ENCODE measurements at places on chromosomes 1 and 21. TPM values are rescaled to one million over a fixed set of nuclear protein-coding genes. Genes with fewer than 3 reads are reported as not detected.

The IPO9 gene
- total RNA-seq: 47.9 TPM

GRCh38 chr1:177790566-177790965 lies 179.3 kb downstream of the SEC16B start:
- no peak for DNase-seq
- H3K4me3 ChIP-seq: no peak overlapping the region
- H3K27me3 ChIP-seq: no peaks in the 10 kb centered on the region
- H3K27ac ChIP-seq: no peak overlapping the region
- no peaks in the 10 kb centered on the region for H3K36me3 ChIP-seq

DNA sequence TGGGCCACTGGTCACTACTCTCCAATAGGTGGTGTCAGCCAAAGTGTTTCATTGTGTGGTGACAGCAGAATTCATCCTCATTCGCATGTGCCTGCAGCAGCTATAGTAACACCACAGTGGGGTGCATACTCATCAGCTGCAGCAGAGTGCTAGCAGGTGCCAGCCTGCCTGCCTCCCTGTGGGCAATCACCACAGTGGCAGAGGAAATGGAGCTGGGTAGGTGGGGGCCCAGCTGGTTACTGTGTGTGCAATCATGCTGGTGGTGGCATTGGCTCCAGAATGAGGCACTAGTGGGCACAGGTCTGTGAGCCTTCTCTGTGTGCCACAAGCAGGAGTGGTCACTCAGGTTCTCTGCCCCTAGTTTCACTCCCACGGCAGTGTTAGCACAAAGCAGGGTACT lies 579.2 kb downstream of the PTPRC start:
- peaks cover 3% of the 10 kb centered on the region for H3K4me1 ChIP-seq
- H3K36me3 ChIP-seq: no peaks in the 10 kb centered on the region
- H3K27ac ChIP-seq: no peak overlapping the region
- no peak for DNase-seq
- H3K27me3 ChIP-seq: no peaks in the 10 kb centered on the region

DNA sequence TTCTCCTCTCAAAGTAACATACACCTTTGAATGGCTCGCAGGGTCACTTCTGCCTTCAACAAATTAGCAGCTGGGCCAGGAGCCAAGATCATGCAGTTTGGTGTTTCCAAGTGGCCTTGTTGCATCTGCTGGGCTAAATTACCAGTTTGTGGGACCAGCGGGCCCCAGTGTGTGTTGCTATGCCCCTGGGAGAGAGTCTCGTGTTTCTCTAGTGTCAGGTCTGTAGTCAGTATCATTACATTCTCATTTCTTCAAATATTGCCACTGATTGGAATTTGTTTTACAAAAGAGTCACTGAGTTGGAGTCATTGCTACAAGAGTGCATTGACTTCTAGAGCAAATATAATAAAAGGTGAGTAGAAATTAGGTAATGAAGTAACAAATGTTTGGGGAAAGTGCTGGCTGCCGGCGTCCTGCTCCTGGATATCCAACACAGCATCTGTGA lies 35.5 kb downstream of the RHOU start:
- no peak overlapping the region for H3K27ac ChIP-seq
- H3K4me3 ChIP-seq: no peak overlapping the region
- peaks cover 14% of the 10 kb centered on the region for H3K4me1 ChIP-seq
- H3K27me3 ChIP-seq: peaks cover 5% of the 10 kb centered on the region
- DNase-seq: no peak
- H3K36me3 ChIP-seq: peaks cover under 1% of the 10 kb centered on the region

The LCE1B gene
- total RNA-seq: not detected

GRCh38 chr1:88873737-88874349 lies 17.5 kb downstream of the GTF2B start:
- DNase-seq: no peak
- no peak overlapping the region for H3K4me3 ChIP-seq
- H3K4me1 ChIP-seq: peaks cover 25% of the 10 kb centered on the region
- H3K36me3 ChIP-seq: peaks cover 21% of the 10 kb centered on the region
- no peaks in the 10 kb centered on the region for H3K27me3 ChIP-seq

The KRTAP20-2 gene
- not detected for total RNA-seq

DNA sequence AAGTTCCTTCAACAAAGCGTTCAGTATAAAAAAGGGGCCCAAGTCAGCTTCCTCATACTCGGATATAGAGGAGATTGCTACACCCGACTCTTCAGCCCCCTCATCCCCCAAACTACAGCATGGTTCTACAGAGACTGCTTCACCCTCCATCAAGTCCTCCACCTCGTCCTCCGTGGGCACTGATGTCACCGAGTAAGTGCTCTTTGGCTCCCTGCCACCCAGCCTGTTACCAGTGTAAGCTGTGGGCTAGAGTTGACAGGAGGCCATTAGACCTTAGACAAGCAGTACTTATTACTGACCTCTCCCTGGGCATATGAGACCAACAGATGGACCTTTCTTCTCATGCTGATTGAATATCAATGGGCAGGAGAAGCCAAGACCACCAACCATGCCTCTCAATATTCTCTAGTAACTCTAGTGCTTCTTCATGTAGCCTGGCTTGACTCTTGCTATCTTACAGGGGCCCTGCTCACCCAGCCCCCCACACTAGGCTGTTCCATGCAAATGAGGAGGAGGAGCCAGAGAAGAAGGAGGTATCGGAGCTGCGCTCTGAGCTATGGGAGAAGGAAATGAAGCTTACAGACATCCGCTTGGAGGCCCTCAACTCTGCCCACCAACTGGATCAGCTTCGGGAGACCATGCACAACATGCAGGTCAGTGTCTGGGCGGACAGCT lies 20.9 kb upstream of the IPO9 start:
- no peaks in the 10 kb centered on the region for H3K4me1 ChIP-seq
- H3K36me3 ChIP-seq: no peaks in the 10 kb centered on the region
- DNase-seq: no peak
- no peaks in the 10 kb centered on the region for H3K27me3 ChIP-seq
- no peak overlapping the region for H3K27ac ChIP-seq

DNA sequence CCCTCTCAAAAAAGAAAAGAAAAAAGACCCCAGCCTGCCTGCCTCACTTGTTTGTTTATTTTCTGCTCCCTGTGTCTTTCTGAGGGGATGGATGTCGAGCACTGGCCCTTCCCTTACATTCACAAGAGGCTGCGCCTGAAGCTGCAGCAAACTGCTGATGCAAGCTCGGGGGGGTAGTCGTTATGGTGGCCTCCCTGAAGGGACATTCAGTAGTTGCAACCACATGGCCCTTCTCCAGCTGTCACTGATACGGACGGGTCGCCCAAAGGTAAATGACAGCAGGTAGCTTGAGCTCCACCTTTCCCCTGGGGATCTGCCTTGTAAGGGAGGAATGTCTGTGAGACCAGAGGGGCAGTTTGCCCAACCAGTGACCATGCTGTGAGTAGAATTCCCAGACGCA lies 17.7 kb downstream of the PLEKHM2 start:
- H3K27me3 ChIP-seq: no peaks in the 10 kb centered on the region
- peaks cover 23% of the 10 kb centered on the region for H3K4me1 ChIP-seq
- no peak overlapping the region for H3K27ac ChIP-seq
- DNase-seq: no peak
- H3K36me3 ChIP-seq: peaks cover 13% of the 10 kb centered on the region

- H3K4me3 ChIP-seq: no peak overlapping the region
- H3K27ac ChIP-seq: peak overlapping the region; percentile 20
- DNase-seq: peak; percentile 25
- H3K36me3 ChIP-seq: peaks cover 72% of the 10 kb centered on the region
These were observed 5.9 kb downstream of the SOD1 start for GRCh38 chr21:31665397-31665796.

- H3K27ac ChIP-seq: no peak overlapping the region
- H3K4me1 ChIP-seq: no peaks in the 10 kb centered on the region
- DNase-seq: no peak
- H3K36me3 ChIP-seq: no peaks in the 10 kb centered on the region
- no peak overlapping the region for H3K4me3 ChIP-seq
These were observed 231.8 kb downstream of the KCNH1 start for GRCh38 chr1:210901981-210902770.

The BSND gene
- 0.05 TPM for total RNA-seq

The APCS gene
- not detected for total RNA-seq

The SPRR3 gene
- total RNA-seq: not detected

DNA sequence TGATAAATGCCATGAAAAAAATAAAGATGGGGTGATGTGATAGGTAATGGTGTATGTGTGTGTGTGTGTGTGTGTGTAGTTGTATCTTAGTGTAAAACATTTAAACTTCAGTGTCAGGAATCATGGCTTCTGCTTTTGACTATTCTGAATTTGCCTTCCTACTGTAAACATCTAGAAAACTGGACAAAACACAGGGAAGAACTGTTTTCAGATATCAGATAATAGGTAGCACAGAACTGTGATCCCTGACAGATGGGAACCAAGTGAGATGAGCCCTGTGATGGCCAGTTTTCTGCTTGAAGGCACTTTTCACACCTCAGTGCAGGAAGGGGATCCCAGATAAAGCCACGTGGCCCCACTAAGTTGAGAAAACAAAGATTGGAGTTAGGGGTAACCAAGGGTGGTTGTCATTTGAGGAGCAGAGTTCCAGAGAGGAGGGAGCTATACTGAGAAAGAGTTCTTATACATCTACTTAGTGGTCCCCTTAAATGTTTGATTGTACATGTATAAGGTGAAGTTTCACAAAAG lies 17.3 kb downstream of the DYRK1A start:
- H3K36me3 ChIP-seq: peaks cover 24% of the 10 kb centered on the region
- no peak for DNase-seq
- H3K27ac ChIP-seq: peak overlapping the region; percentile 65
- H3K4me3 ChIP-seq: no peak overlapping the region
- no peaks in the 10 kb centered on the region for H3K27me3 ChIP-seq

DNA sequence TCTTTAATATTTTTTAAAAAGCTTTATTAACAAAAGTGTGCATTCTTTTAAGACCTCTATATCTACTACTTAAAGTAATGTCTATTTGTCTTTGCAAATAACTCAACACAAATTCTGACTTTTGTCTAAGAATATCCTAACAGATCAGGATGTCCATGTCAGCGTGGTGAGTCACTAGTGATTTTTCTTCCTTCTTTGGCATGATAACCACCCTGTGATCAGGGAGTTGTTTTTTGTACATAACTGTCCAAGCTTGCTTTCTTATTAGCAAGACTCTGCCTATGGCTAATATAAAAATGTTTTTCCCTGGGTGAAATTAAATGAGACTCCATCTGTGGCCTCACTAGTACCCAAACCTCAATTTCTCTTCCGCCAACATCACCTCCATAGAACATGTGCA lies 688.9 kb upstream of the ADGRL2 start:
- no peak overlapping the region for H3K27ac ChIP-seq
- no peaks in the 10 kb centered on the region for H3K36me3 ChIP-seq
- H3K27me3 ChIP-seq: no peaks in the 10 kb centered on the region
- no peak overlapping the region for H3K4me3 ChIP-seq
- no peaks in the 10 kb centered on the region for H3K4me1 ChIP-seq
- no peak for DNase-seq

DNA sequence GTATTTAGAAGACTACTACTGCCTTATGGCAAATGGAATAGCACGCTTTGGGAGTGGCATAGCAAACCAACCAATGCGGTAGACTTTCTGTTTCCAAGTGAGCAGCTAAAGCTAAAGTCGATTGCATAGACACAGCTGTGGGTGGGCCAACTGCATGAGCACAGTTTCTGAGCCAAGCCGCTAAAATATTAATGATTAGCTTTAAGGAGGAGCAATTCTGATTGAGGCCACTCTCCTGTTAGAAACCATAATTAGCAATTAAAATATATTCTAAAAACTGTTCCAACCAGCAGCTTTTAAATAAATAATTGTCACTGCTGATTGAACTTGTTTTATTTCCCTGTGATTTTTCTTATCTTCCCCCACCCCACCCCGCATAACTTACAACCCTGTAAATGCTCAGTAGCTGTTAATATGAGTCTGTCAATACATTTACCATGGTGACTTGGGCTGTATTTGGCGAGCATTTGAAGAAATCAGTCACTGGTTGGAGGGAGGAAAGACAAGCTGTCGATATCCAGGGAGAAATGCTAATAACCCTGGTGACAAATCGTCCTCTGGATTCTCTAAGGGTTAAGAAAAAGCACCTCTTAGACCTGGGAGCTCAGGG lies 32.2 kb downstream of the RNF220 start:
- H3K27me3 ChIP-seq: peaks cover 11% of the 10 kb centered on the region
- no peak overlapping the region for H3K27ac ChIP-seq
- H3K4me3 ChIP-seq: no peak overlapping the region
- H3K4me1 ChIP-seq: no peaks in the 10 kb centered on the region
- H3K36me3 ChIP-seq: no peaks in the 10 kb centered on the region
- no peak for DNase-seq

DNA sequence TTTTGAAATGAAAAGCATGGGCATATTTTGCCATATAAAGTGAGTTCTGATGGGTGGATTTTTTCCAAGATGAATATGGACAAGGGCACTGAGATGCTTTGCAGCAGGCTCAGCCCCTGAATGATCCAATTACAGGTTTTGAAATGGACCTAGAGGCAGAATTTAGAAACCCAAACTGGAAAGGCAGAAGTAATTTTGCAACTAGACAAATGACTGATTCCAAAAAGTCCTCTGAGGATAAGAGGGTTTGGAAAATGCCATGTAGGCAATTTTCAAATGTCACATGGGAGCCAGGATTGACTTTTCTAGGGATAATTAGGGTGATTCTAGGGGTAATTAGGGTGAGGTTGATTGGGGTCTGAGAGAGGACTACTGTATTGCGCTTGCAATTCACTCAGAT lies 148.9 kb upstream of the ZNF648 start:
- H3K4me3 ChIP-seq: no peak overlapping the region
- no peak for DNase-seq
- H3K36me3 ChIP-seq: no peaks in the 10 kb centered on the region
- peaks cover 7% of the 10 kb centered on the region for H3K4me1 ChIP-seq
- H3K27me3 ChIP-seq: no peaks in the 10 kb centered on the region

DNA sequence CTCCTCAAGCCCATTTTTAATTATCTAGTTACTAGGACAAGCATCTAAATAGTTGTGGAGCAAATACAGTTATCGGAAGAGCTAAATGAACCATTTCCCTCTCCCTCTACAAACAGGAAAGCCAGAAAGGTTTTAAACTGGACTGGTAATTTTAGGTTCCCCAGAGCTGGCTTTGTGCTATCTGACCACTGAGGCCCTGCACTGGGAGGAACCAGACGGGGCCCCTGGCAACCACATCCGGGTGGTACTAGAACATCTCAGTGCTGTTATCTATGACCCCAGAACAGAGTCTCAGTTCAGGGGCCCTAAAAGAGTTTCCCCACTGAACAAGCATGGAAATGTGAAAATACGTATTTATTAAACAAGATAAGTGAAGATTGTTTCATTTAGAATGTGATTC lies 7.7 kb upstream of the RSPH1 start:
- H3K27ac ChIP-seq: peak overlapping the region; percentile 70
- H3K4me3 ChIP-seq: no peak overlapping the region
- H3K36me3 ChIP-seq: no peaks in the 10 kb centered on the region

The CYP4A11 gene
- not detected for total RNA-seq

- H3K4me3 ChIP-seq: no peak overlapping the region
- no peak overlapping the region for H3K27ac ChIP-seq
- DNase-seq: no peak
- H3K4me1 ChIP-seq: no peaks in the 10 kb centered on the region
These were observed 24.7 kb downstream of the SCCPDH start for GRCh38 chr1:246748867-246749266.

The CRYAA gene
- total RNA-seq: not detected

The CTBS gene
- 13.2 TPM for total RNA-seq

The F11R gene
- total RNA-seq: 14.1 TPM

- no peak overlapping the region for H3K4me3 ChIP-seq
- no peak overlapping the region for H3K27ac ChIP-seq
- H3K4me1 ChIP-seq: peaks cover 4% of the 10 kb centered on the region
- H3K36me3 ChIP-seq: no peaks in the 10 kb centered on the region
- DNase-seq: no peak
- peaks cover 4% of the 10 kb centered on the region for H3K27me3 ChIP-seq
These were observed 76.2 kb upstream of the VAMP3 start for GRCh38 chr1:7694600-7695496.

- H3K36me3 ChIP-seq: no peaks in the 10 kb centered on the region
- H3K27ac ChIP-seq: no peak overlapping the region
- H3K4me1 ChIP-seq: no peaks in the 10 kb centered on the region
- DNase-seq: no peak
These were observed 81.5 kb downstream of the PTGER3 start for GRCh38 chr1:70966018-70966638.
